ENCODE measurements at places on chromosomes 2 and 18. TPM values are rescaled to one million over a fixed set of nuclear protein-coding genes. Genes with fewer than 3 reads are reported as not detected.

DNA sequence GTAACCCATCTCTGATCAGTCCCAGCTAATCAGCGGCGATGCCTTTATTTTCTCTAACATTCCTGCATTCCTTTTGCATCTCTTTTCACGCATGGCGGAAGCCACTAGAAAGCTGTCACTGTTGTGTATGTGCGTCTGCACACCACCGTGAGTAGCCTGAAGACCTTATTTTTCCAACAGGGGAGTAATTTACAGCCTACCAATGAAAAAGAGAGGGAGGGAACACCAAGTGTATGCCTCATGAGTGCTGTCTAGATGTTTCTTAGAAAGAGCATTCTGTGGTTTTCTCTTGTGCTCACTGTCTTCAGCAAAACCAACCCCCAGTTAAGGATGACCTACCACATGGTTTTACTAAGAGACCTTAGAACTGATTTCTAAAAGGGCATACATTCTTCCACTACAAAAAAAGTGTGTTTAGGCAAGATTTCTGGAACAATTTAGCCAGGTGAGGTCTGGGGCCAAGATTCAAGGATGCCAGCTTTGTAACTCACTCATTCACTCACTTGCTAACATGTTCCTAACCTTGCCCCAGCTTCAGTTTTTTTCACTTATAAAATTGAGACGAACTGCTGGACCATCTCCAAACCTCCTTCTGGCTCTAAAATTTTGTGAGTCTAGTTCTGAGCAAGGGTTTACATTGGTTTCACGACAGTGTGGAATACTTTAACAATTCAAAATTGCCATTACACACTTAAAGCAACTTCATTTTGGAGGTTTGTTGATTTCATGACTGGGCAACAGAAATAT lies 51.4 kb downstream of the BCL2 start:
- H3K4me3 ChIP-seq: no peak overlapping the region
- no peak for DNase-seq

Gene CD207
- total RNA-seq: 0.06 TPM

Gene XDH
- total RNA-seq: under 0.01 TPM

Gene IL1R1
- 12.6 TPM for total RNA-seq

Gene SKA1
- 3.8 TPM for total RNA-seq

Data from spinal cord (tissue), 10 donors.